ENCODE measurements at places on chromosomes 13 and 19. TPM values are rescaled to one million over a fixed set of nuclear protein-coding genes. Genes with fewer than 3 reads are reported as not detected.

The TTC9B gene
- polyA plus RNA-seq = 0.21 TPM

GRCh38 chr13:75417012-75417384 is 65.0 kb downstream of the TBC1D4 start:
- peak; percentile 7 for DNase-seq
- H3K36me3 ChIP-seq = no peaks in the 10 kb centered on the region
- no peaks in the 10 kb centered on the region for H3K27me3 ChIP-seq
- no peak overlapping the region for H3K27ac ChIP-seq
- no peak overlapping the region for H3K4me3 ChIP-seq

The ADGRE3 gene
- polyA plus RNA-seq = 0.03 TPM

The LPAR6 gene
- 1.8 TPM for polyA plus RNA-seq

DNA sequence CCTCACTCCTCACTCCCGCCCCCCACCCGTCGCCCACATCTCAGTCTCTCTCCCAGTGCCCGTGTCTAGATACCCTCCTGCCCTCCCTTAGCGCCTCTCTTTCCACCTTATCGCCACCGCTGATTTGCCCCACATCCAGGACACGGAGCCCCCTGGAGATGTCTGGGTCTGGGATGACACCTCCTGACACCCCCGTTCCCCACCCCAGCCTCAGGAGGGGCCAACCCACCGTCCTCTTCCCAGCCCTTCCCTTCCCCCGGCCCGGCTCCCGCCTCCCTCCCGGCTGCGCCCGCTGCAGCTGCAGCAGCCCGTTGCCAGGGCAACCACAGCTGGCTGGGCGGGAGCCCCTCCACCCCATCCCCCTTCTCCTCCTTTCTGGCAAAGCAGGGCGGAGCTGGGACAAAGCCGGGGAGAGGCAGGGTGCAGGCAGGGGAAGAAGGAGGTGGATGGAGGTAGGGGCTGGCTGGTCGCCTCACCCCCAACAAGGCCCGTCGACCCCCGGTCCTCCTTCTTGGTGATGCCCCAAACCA is 13.5 kb downstream of the DPF1 start:
- H3K4me1 ChIP-seq = peaks cover 19% of the 10 kb centered on the region
- H3K36me3 ChIP-seq = peaks cover 6% of the 10 kb centered on the region
- DNase-seq = peak; percentile 65

DNA sequence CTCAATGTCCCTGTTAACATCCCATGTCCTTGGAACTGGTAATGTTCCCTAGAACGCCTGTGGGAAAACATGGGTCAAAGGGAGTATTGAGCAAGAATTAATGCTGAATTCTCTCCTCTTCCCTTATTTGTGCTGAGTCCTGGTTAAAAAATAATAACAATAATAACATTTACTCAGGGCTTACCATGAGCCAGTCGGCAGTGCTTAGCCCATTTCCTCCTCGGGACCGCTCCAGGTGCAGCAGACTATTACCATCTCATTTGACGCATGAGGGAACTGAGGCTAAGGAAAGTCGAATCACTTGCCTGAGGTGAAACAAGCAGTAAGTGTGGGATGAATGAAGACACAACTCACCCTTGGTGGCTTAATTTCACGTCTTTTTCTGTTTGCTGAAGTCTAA is 33.6 kb upstream of the SLC15A1 start:
- H3K4me3 ChIP-seq = no peak overlapping the region
- no peaks in the 10 kb centered on the region for H3K36me3 ChIP-seq
- H3K4me1 ChIP-seq = no peaks in the 10 kb centered on the region
- no peak for DNase-seq
- no peak overlapping the region for H3K27ac ChIP-seq
- H3K27me3 ChIP-seq = peaks cover 3% of the 10 kb centered on the region

DNA sequence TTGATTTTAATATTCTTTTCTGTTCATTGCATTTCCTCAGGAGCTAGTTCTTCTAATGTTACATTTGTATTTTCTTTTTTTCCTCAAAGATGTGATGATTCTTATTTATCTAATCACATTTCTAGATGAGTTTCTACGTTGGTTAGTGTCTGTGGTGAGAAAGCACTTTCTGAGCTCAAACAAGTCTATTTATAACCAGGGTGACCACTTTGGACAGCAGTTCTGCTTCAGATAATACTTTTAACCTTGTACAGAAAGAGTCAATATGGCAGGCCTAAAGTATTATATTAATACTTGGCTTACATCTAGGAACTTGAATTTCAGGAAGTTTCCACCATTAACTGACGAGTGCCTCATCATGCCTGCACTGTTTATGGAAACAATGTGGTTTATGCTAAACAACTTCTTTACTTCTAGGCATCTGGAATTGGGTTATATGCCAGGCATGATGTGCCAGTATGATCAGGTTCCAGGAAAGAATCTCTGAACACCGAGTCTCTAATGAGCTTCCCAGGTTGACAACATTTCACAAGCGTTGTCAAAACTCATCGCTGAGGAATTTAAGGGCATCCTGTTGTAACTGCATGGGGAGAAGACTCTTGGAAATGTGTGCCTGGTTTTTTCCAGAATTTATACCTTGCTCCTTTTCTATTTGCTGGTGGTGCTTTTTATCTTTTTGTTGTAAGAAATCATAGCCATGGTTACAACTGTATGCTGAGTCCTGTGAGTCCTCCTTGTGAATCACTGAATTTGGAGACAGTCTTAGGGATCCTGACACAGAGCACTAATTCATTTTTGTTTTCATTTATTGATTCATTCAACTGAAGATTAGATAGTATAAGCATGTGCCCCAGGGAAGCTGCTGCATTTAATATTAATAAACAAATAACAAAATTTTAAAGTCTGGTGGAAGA is 344.4 kb upstream of the PCDH9 start:
- H3K27ac ChIP-seq = no peak overlapping the region
- DNase-seq = no peak
- H3K27me3 ChIP-seq = no peaks in the 10 kb centered on the region
- no peaks in the 10 kb centered on the region for H3K4me1 ChIP-seq
- H3K4me3 ChIP-seq = no peak overlapping the region

The ZIK1 gene
- polyA plus RNA-seq = 1.6 TPM

DNA sequence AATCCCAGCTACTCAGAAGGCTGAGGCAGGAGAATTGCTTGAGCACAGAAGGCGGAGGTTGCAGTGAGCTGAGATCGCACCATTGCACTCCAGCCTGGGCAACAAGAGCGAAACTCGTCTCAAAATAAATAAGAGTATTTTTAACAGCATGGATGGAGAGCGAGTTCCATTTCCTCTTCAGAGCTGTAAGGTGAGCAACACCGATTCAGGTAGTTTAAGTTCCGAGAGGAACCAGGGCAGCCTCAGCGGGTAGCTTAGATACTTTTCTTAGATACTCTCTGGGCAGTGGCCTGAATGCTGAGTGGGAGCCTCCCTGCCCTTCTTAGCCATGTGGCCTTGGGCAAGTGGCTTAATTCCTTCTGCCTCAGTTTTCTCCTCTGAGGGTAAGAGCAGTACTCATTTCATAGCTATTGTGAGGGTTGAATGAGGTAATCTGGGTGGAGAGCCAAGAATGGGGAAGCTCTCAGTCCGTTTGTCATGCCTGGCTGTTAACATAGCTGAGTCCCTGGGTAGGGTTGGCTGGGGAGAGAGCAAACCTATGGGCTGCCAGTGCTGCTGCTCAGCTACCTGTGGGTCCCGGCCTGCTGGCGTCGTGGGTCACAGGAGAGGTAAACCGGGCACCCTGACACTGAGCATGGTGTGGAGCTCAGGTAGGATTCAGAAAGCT is 4.1 kb downstream of the ATP11A start:
- H3K27ac ChIP-seq = no peak overlapping the region
- H3K36me3 ChIP-seq = peaks cover 31% of the 10 kb centered on the region
- no peaks in the 10 kb centered on the region for H3K27me3 ChIP-seq
- no peak overlapping the region for H3K4me3 ChIP-seq
- peaks cover 5% of the 10 kb centered on the region for H3K4me1 ChIP-seq

- no peaks in the 10 kb centered on the region for H3K27me3 ChIP-seq
- DNase-seq = no peak
- no peak overlapping the region for H3K4me3 ChIP-seq
- no peak overlapping the region for H3K27ac ChIP-seq
- no peaks in the 10 kb centered on the region for H3K4me1 ChIP-seq
- no peaks in the 10 kb centered on the region for H3K36me3 ChIP-seq
These were observed 46.6 kb upstream of the MYCBP2 start for GRCh38 chr13:77373502-77373901.

The SEMA6B gene
- polyA plus RNA-seq = 0.22 TPM

- no peak overlapping the region for H3K27ac ChIP-seq
- DNase-seq = no peak
- no peak overlapping the region for H3K4me3 ChIP-seq
- H3K36me3 ChIP-seq = peaks cover 10% of the 10 kb centered on the region
These were observed 58.5 kb downstream of the ARHGAP35 start for GRCh38 chr19:46919324-46919723.

GRCh38 chr19:43290568-43291359 is 21.4 kb upstream of the PSG9 start:
- no peaks in the 10 kb centered on the region for H3K4me1 ChIP-seq
- peak; percentile 39 for DNase-seq
- H3K27ac ChIP-seq = no peak overlapping the region
- no peaks in the 10 kb centered on the region for H3K27me3 ChIP-seq
- H3K4me3 ChIP-seq = no peak overlapping the region

GRCh38 chr13:95099541-95099940 is 201.7 kb downstream of the ABCC4 start:
- no peaks in the 10 kb centered on the region for H3K4me1 ChIP-seq
- peaks cover under 1% of the 10 kb centered on the region for H3K36me3 ChIP-seq
- no peak overlapping the region for H3K4me3 ChIP-seq
- no peak overlapping the region for H3K27ac ChIP-seq
- H3K27me3 ChIP-seq = no peaks in the 10 kb centered on the region
- no peak for DNase-seq

- H3K27ac ChIP-seq = peak overlapping the region; percentile 98
- peak overlapping the region; percentile 79 for H3K4me3 ChIP-seq
- H3K27me3 ChIP-seq = no peaks in the 10 kb centered on the region
- H3K4me1 ChIP-seq = peaks cover 57% of the 10 kb centered on the region
- no peaks in the 10 kb centered on the region for H3K36me3 ChIP-seq
These were observed 37.0 kb upstream of the NANOS3 start for GRCh38 chr19:13839938-13840304.

The ATP7B gene
- 8.1 TPM for polyA plus RNA-seq

DNA sequence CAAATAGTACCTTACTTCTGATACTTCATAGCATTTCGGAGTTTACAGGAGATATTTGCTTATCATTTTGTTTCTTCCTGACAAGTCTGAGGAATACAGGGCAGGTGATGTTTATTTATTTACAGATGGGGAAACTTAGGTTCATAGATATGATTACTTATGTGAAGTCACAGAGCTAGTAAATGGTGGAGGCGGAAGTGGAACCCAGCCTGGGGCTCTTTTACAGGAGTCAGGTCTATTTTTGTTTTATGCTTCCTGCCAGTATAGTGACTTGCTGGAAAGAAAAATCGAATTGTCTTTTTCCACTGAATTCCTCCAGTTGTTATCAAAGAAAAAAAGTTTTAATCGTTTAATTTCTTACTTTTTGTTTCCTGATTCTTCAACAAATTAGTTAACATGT is 66.5 kb downstream of the DGKH start:
- H3K36me3 ChIP-seq = peaks cover 3% of the 10 kb centered on the region
- H3K27me3 ChIP-seq = no peaks in the 10 kb centered on the region
- H3K4me3 ChIP-seq = no peak overlapping the region
- no peak for DNase-seq
- no peak overlapping the region for H3K27ac ChIP-seq

- no peak for DNase-seq
- H3K36me3 ChIP-seq = peaks cover 13% of the 10 kb centered on the region
- H3K4me1 ChIP-seq = no peaks in the 10 kb centered on the region
These were observed 42.9 kb downstream of the CCL25 start for GRCh38 chr19:8095354-8095886.

DNA sequence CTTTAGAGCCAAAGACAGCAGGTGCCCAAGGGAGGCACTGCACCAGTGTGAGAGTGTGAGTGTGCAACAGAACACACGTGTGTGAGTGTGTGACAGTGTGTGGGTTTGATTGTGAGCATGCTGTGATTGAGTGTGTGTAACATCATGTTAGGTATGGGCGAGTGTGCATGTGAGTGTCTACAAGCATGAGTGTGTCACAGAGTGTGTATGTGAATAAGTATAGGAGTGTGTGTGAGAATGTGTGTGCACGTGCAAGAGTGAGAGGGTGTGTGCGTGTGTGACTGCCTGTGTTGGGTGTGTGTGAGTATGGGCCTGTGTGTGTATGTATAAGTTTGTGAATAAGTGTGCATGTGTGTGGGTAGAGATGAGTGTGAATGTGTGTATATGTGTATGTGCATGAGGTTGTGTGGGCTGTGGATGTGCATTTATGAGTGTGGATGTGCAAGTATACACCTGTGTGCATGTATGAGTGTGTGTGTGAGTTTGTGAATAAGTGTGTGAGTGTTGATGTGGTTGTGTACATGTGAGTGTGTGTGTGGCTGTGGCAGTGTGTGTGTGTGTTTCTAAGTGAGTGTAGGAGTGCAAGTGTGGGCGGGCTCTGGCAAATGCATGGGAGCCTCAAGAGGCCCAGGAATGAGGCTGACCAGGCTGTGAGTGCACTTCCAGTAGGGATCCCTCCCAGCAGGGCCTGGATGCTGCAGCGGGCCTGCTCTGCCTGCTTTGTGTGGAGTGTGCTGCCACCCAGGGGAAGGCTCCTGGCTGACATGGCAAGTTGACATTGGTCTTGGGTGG is 198.4 kb downstream of the COL4A1 start:
- DNase-seq = peak; percentile 37
- no peak overlapping the region for H3K27ac ChIP-seq
- no peaks in the 10 kb centered on the region for H3K4me1 ChIP-seq
- peaks cover 3% of the 10 kb centered on the region for H3K27me3 ChIP-seq

The IGFLR1 gene
- polyA plus RNA-seq = 11.0 TPM

DNA sequence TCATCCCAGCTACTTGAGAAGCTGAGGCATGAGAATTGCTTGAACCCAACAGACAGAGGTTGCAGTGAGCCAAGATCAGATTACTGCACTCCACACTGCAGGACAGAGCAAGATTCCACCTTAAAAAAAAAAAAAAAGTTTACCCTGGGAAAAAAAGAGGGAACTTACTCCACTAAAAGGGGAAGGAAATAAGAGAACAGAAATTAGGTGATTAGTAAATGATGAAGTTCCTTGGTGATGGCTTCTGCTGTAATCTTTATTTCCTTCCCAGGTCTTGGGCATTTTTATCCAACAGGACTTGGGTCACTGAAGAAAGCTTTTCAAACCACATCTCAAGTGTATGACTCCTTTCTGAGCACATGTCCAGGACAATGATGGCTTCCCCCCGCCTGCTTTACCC is 9.3 kb downstream of the ZNF780A start:
- H3K4me3 ChIP-seq = no peak overlapping the region
- H3K27ac ChIP-seq = no peak overlapping the region
- H3K4me1 ChIP-seq = no peaks in the 10 kb centered on the region
- DNase-seq = no peak
- peaks cover 32% of the 10 kb centered on the region for H3K36me3 ChIP-seq

DNA sequence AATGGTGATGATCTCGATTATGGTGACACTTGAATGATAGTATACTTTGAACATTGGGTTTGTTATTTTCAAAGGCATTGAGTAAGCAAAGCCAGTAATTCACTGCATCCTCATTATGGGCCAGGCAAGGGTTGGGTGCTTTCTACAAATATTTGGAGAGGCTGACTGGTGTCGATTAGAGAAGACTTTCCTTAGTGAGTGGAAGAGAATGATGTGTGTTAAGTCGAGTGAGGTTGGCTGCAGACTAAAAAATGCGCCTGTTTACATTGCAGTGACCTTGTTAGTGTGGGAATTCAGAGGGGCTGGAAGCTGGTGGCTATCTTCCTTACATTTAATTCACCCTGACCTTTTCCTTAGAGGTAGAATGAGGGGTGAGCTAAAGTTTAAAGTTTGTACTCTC is 22.4 kb upstream of the RNF113B start:
- DNase-seq = no peak
- H3K4me1 ChIP-seq = peaks cover 27% of the 10 kb centered on the region
- H3K27me3 ChIP-seq = no peaks in the 10 kb centered on the region
- H3K4me3 ChIP-seq = no peak overlapping the region
- no peak overlapping the region for H3K27ac ChIP-seq
- H3K36me3 ChIP-seq = peaks cover 3% of the 10 kb centered on the region

The ZNF99 gene
- not detected for polyA plus RNA-seq

Measured in small intestine (tissue), 16 donors.